Activated T-helper 1 cell treated with anti-CD3 and anti-CD28 coated beads, Interleukin-12 subunit alpha, Interleukin-12 subunit beta, Interleukin-2, Interleukin-4 antibody, amounts not matched to agents 30 ng/mL and 10 ng/mL and 1 ng/mL, durations not matched to agents 14 hours and 24 hours and 36 hours (primary cell): ENCODE measurements at places on chromosomes 1 and 21. TPM values are rescaled to one million over a fixed set of nuclear protein-coding genes. Genes with fewer than 3 reads are reported as not detected.

DNA sequence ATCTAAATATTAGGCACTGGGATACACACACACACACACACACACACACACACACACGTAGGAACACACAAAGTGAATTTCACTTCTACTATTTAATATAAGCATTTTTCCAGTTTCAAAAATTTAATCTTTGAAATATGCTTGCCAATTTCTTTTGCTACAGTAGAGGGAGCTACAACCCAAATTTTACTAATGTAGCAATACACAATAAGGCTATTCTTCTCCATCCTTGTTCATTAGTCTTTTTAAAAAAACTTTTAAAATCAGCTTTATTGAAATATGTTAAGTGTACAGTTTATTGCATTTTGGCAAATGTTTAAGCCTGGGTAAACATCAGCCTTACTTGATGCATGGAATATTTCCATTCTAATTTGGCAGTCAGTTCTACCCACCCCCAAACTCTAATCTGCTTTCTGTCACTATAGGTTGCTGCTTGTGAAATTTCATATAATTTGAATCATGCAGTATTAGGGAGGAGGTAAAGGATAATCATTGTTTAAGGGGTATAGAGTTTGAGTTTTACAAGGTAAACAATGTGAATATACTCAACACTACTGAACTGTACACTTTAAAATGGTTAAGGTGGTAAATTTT is 93.0 kb upstream of the TENT5C start:
- DNase-seq = no peak

DNA sequence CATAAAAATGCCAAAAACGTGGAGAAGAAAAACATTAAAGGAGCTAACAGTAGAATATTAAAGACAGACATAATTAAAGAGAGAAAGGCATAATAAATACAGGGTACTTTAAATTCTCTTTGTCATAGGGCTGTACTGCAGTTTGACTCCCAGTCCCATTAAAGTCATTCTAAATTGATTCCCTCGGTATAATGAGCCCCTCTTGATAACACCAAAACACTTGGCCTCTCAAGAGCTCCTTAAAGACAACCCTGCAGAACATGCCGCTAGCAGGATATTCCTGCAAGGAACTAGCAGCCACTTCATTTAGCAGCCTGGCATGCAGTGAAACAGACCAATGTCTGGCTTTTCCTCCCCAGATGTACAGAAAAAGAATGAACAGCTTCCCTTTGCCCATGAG is 273.8 kb upstream of the ESRRG start:
- no peak for DNase-seq

The SPRR2F gene
- not detected in 2 replicates for total RNA-seq

DNA sequence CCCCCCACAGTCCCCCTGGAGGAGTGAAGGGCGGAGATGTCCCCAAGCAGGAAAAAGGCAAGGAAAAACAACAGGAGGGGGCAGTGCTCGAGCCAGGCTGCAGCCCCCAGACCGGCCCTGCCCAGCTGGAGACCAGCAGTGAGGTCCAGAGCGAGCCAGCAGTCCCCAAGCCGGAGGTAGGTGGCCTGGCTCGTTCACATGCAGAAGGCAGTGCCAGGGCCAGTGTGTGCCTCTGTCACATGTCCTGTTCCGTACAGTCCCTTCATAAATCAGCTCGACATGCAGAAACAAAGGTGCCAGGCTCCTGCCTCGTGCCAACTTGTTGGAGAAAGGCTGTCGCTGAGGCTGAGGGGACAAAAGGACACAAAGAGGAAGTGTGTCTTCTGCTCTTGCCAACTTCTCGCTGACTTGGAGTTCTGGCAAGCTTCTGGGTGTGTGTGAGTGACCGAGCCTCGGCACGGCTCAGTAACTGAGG is 24.1 kb upstream of the MPZL1 start:
- DNase-seq = no peak

GRCh38 chr1:213423605-213424004 is 372.6 kb downstream of the RPS6KC1 start:
- no peak for DNase-seq

DNA sequence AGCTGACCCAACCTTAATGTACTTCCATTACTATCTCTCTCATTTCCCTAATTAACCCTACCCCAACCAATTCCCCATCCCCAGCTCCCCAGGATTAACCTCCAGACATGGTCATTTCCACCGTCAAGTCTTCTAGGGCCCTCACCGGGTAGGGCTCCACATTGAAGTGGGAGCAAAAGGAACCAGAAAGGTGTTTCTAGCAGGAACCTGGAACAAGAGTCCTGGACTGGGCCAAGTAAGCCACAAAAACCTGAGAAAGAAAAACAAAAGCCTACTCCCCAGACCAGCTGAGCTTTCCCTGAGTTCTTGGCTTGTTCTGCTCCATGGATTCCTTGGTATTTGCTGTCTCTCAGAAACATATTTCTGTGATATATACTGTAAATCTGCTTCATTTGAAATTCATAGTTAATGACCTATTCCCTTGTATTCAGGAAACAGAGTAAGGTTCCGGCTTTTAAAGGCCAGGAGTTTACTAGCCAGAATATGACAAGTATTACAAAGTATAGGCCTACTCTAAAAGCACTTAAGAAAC is 58.4 kb downstream of the SYF2 start:
- DNase-seq = no peak

DNA sequence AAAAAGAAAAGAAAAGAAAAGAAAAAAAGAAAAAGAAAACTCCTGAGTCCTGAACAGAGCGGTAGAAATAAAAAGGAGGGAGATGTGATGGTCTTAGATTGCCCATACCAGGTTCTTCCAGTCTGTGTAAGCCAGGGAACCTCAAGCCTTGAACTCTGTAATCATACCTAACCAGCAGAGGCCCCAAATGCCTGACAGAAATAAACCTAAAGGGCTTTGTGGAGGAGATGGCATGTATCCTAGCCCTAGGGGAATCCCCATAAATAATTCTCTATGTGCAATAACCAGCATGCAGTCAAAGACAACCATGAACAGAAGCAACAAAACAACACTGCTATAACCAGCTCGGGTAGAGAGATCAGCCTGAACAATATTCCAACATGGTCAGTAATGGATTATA is 40.4 kb downstream of the USP48 start:
- no peak for DNase-seq

DNA sequence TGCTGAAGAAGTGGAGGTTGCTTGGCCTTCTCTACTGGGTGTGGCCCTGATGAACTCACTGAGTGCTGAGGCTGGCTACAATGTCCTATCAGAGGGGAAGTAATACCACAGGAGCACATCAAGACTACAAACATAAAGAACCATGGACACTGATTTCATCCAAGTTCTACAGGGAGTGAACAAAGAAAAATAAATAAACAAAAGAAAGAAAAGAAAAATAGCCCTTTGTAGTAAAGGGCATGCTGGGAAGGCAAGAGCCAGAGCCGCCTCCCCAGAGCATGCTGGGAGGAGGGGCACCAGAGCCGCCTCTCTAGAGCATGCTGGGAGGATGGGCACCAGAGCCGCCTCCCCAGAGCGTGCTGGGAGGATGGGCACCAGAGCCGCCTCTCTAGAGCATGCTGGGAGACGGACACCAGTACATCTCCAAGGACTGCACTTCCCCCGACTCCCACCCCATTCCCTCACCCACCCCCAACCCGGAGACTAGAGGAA is 65.9 kb downstream of the LAMC2 start:
- DNase-seq = no peak

The TMEM61 gene
- total RNA-seq = not detected in 2 replicates

- DNase-seq = no peak
These were observed 40.4 kb upstream of the APOBEC4 start for GRCh38 chr1:183693521-183693920.
